ENCODE measurements at places on chromosomes 13 and 19.

DNA sequence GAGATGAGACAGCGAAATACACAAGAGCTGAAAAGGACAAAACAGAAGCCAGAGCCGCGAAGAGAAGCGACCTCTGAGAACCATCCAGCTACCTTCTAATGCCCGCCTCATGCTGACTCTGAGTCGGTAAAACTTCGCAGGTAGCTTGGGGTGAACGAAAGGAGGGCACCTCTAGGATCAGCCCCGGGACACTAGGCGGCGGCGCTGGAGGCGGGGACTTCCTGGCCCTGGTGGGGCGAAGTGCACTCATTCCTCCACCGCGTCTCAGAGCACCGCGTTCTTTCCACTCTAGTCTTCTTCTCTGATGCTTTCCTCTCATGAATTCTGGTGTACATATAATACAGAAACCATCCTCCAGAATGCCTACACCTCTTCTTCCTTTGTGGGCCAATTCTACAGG, 50.1 kb downstream of the KL start:
- DNase-seq = no peak

- no peak for DNase-seq
Measured at GRCh38 chr13:109647053-109647452, 139.3 kb downstream of the IRS2 start.

DNA sequence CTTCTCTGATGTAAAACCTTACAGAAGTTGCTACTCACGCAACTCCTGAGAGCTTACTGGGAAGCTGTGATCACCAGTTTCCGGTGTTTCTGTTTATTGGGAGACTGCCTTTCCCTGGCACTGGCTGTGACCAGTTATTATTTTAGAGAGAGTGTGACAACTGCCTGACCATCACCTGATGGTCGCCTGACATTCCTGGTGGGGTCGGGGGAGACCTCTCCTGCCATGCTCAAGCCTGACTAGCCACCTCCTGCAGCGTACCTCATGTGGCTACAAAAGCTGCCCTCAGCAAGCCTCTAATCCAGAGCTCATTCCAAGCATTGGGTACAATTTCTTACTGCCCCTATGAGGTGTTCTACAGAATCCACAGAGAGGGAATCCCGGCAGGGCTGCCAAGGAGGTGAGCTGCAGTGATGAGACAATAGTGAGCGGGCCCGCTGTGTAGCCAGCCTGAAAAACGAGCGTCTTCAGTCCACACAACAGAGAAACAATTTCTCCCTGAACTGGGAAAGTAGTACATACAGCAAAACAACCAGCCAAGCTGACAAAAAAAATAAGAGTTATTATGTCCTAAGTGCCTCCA, 28.7 kb downstream of the GJA3 start:
- DNase-seq = no peak

- DNase-seq = no peak
Measured at GRCh38 chr13:30142486-30143211, 164.7 kb downstream of the KATNAL1 start.

DNA sequence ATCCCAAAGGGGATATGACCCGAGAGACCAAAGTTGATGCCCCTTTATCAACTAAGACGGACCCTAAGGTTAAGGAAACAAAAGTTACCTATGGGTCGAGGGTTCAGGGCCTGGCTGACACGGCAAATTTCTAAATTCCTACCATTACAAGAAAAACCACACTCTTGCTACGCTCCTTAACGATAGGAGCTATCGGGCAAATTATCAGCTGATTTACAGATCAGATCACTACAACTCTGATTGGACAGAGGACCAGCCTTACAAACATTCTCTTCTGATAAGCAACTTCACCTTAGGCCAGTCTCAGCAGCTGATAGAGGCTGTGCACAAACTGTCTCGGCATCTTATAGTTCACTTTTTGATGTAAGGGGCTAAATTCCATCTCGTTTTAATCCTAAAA, 117.9 kb downstream of the KCTD15 start:
- DNase-seq = no peak

DNA sequence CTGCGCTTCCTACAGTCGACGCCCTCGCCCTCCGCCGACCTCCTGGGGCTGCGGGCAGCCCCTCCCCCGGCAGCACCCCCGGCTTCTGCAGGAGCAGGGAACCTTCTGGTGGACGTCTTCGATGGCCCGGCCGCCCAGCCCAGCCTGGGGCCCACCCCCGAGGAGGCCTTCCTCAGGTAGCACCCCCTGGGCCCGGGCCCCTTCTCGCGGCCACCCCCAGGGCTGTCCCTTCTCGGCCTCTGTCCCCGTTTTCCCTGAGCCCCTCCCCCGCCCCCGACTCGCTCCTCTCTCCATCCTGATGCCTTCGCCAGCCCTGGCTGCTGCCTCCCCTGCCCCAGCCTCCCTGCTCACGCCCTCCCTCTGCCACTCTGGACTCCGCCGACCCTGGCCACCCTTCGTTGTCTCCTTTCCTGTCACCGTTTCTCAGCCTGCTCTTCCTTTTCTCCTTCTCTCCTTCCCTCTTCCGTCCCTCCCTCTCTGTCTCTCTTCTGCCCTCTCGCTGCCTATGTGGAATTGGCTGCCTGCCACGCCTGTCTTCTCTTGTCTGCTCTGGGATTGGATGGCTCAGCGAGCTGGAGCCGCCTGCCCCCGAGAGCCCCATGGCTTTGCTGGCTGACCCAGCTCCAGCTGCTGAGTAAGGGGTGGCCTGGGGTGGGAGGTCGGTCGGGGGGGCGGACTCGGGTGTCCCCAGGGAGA, 11.0 kb downstream of the FUZ start:
- peak; percentile 88 for DNase-seq

DNA sequence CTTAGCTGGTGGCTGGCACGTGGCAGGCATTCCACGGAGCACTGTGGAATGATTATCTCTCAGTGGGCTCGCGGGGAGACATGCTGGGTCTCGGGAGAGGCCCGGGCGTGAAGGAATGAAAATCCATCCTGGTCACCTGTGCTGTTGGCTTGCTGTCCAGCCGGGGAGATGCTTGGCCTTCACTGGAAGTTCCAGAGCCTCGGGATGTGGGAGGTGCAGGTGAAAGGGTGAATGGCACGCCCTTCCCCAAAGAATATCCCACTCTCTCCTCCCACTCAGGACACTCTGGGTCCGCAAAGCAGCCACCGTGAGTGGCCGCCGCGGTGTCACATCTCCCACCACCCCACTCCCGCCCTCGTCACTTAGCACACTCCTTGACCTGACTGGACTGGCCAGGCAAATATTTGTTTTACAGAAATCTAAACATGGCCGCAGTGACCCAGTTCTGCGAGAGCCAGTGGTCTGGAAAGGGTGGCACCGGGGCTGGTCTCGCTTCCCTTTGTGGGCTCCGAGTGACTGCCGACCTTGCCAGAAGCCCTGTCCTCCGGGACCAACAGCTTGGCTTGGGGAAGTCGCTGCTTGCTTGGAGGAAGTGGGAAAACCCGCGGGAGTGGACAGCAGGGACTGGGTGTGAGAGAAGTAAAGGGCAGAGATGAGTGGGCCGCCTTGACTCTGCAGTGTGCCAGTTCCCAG, 8.0 kb downstream of the DPP9 start:
- no peak for DNase-seq

DNA sequence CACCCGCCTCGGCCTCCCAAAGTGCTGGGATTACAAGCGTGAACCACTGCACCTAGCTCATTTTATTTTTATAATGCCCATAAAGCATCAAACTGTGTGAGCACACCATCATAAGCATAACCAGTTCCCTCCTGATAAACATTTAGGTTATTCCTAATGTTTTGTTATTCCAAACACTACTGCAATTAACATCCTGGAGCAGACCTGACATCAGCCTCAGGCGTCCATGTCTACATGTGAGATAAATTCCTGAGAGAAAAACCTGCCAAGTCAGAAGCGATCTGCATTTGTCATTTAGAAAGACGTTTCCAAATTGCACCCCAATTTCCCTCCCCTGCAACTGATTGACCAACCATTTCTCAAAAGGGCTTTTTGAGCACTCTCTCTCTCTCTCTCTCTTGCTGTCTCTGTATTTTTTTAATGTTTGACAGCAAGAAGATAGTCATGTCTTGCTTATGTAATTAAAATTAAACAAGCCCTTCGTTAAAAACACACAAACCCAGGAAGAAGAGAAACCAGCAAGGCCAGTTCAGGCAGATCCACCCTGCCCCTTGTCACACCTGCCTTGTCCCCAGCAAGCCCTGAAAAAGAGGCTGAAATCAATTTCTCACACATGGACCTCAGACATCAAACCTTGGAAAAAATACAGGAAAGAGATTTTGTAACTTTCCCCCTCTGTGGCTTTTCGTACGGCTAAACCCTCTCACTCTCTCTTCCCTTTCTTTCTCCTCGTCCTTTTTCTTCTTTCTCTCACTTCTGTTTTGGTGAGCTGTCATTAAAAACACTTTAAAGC, 9.9 kb downstream of the LYPD3 start:
- no peak for DNase-seq

- DNase-seq = no peak
Measured at GRCh38 chr13:94658926-94659597, 53.3 kb downstream of the SOX21 start.

GRCh38 chr13:20550799-20551198, 16.2 kb upstream of the IFT88 start:
- DNase-seq = no peak

DNA sequence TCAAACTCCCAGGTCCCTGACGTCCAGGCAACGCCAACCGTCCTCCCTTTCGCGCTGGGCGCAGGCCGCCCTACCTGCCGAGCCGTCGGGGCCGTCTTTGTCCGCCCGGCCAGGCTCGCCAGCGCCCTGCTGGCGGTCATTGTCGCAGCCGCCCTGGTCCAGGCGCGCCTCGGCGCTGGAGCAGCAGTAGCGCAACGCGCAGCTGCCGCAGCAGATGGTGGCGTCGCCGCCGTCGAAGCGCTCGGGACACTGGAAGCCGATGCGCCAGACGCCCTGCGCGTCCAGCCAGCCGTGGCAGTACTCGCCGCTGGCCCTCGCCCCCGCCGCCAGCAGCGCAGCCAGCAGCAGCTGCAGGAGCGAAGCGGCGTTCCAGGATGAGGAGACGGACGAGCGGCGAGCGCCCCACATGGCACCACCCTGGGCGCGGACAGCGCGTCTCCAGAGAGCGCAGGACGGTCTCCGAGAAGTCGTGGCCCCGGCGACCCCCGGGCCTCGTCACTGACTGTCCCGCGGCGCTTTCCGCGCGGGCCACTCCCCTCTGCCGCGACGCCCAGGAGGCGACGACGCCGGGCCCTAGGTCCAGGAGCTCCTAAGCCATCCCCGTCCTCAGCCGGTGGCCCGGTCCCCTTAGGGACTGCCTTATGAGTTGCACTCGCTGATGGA, 1.1 kb downstream of the SHISA2 start:
- no peak for DNase-seq

DNA sequence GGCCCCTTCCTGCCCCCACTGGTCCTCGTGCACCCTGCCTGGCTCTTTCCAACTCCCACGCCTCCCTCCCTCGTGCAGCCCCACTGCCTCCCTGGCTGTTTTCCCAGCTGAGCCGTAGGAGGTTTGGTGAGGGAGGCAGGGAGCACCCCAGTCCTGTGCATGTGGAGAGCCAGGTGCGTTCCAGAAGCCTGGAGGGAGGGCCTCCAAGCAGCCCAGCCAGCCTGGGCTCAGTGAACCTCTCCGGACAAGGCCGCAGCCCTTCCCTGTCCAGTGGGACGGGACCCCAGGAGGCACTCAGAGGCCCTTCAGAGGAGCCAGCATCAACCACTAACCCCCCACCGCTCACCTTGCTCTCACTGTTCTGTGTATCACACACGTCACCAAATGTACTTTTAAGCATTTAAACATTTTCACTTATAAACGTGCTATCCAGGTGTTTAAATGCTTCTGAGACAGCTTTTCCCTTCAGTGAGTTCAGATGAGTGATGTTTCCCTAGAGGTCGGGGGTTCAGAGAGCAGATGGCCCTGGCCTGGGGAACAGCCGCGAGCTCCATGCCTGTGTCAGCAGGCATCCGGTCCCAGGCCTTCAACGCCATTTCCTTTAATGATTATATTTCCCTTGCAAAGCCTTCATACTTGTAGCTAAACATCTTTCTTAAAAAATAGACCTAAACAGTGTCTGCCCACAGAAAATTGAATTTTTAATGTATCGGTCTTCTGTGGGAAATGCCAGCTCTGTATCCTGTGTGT, 122.6 kb downstream of the ATP11A start:
- no peak for DNase-seq

- peak; percentile 72 for DNase-seq
Measured at GRCh38 chr19:32924200-32924599, 47.6 kb downstream of the CEP89 start.

- DNase-seq = no peak
Measured at GRCh38 chr13:90270226-90270625, 1077.3 kb upstream of the MIR17HG start.

DNA sequence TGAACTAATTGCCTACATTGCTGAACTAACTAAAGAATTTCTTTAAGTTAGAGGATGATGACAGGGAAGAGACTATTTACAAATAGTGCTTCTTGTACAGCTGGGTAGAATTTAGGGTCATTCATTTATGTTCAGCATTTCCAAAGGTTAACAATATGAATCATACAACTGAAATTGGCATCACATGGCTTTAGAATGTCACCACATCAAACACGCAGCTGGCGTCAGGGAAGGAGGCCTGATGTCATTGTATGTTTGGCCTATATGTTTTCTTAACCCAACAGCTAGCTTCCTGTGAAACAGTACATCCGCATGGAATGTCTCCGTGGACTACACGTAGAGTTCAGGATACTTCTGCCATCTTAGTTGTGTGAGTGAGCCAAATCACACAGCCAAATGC, 99.0 kb upstream of the TNFSF11 start:
- DNase-seq = no peak

- DNase-seq = no peak
Measured at GRCh38 chr19:14425696-14426138, 6.6 kb upstream of the DDX39A start.

Measured in NCI-H2029 (cell line).